Stimulated activated CD4-positive, alpha-beta T cell treated with anti-CD3 and anti-CD28 coated beads, Interleukin-2, amount 100 ng/mL, for 48 hours (primary cell): ENCODE measurements at places on chromosomes 11 and 22.

DNA sequence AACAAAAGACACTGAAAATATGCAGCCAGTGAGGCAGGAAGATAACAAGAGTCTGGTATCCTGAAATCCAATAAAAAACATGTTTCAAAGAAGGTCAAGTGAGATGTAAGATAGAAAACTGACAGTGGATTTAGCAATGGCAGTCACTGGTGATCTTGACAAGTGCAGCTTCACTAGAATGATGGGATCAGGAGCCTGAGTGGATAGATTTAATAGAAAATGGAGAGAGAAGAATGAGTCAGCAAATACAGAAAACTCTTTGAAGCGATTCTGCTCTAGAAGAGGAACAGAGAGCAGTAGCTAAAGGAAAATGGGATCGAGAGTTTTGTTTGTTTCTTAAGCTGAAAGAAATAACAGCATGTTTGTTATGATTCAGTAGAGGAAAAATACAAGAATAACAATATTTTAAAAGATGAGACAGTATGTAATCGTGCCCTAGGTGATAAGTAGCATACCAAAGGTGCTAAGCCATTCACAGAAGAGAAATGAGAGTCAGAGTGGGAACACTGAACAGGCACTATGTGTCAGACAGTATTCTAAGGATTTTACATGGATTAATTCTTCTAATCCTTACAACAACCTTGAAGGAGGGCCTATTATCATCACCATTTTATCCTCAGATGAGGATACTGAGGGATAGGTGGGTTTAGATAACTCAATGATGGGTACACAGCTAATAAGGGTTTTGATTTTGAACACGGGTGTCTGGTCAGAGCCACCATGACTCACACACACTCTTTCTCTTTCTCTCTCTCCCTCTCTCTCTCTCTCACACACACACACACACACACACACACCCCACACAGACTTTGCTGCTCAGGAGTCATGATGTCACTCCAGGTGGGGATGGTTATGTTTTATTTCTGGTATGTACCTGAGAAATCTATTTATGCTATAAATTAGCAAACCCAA, 36.3 kb downstream of the MRE11 start:
- no peak for DNase-seq

DNA sequence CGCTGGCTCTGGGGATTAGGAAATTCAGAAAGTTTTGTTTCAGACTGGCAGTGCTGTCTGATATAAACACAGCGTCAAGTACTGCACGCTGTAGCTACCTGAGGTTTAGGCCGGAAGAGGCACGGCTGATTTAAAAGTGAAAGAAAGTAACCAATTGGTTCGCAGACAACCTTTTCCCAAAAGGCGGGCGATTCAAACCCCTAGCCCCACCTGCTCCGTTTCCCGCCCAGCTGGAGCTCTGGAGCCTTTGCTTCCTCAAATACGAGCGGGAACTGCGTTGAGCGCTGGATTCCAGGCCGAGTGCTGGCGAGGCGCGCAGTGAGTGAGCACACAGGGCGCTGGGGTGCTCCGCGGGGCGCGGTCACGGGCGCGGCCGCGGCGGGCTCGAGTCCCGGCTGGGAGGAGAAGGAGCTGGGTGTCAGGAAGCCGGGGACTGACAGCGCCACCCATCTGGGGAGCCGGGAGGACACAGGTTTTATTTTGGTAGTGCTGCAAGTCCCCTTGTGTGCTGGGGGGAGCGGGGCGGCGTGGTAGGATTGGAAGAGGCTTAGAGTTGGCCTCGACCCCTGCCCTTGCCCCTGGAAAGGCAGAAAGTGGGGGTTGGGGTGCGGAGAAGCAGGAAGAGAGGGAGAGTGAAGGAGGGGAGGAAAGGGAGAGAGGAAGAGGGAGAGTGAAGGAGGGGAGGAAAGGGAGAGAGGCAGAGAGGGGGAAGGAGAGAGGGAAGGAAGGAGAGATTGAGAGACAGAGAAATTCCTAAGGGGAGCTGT, 2.1 kb downstream of the FAM111A start:
- peak; percentile 65 for DNase-seq

DNA sequence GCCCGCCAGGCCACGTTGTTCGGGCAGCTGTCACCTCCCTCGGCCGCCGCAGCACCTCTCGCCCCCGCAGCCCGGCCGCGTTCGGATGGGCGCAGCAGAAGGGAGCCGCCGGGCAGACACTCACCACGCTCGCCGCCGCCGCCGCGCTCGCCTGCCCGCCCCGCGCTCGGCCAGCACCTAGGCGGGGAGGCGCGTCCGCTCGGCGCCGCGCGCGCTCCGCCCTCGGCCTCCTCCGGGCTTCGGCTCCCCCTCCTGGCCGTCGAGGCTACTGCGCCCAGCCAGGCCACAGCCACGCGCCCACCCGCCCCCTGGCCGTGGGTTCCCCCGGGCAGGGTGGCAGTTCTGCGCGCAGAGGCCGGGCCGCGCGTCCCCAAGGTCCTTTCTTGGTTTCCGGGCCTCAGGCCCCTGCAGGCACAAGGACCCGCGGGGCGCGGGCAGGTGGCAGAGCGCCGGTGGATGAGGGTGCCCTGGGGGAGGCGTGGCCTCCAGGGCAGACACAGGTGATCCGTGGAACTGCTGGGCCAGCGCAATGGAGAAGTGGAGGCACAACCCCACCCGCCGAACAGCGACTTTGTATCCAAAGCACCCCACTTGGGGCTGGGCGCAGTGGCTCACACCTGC, at the start of gene SLC25A22:
Gene SLC25A22 (minus strand): TSS at position 189 of the 621 bp plus-strand sequence. CDS start 3,275 bp downstream, outside the sequence.
- DNase-seq, result peak; percentile 87

- no peak for DNase-seq
Measured at GRCh38 chr11:101436511-101437142, 147.2 kb downstream of the TRPC6 start.

DNA sequence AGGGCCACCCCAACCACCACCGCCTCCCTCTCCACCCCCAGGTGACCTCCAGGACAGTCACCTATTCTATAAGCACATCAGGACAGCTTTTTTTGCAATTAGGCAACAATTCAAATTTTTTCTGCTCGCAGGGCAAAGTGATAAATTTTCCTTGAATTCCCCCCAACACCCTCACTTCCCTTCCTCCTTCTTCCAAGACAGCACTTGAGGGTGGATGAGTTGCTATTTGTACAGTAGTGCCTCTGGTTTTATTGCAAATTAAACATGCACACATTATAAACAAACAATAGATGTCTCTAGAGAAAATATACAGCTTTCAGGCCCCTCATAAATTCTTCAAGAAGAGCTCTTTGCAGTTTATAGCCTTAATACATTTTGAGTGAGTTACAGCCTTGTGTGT, 80.9 kb upstream of the USP47 start:
- DNase-seq, result no peak

DNA sequence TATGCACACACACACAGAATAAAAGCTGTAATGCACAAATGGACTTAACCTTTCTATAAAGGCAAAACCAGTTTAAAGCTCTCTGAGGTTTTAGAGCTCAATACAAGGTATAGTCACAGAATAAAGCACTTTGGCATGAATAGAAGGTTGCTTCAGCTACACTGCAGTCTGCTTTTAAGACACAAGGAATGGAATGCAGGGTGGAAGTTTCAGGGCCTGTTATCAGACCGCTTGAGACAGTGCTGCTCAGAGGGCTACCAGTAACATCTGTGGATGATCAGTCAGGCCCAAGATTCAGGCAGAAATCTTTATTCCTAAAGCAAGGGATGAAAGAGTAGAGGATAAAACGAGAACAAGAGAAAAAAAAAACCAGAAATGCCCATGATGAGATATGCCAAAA, 46.7 kb downstream of the CD44 start:
- no peak for DNase-seq

DNA sequence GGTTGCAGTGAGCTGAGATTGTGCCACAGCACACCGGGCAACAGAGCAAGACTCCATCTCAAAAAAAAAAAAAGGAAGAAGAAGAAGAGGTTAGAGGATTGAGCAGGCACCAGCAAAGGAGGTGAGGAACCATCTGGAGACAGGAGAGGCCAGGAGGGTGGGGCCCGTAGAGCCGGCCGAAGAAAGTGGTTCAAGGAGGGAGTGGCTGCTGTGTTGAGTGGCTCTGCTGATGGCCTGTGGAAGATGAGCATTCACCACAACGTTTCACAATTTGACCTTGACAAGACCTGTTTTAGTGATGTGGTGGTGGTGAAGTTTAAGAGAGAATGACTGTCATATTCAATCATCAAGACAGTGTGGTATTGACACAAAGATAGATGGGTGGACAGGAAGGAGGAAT, 6.8 kb upstream of the CTSD start:
- DNase-seq, result no peak

- no peak for DNase-seq
Measured at GRCh38 chr22:20517422-20517821, 10.0 kb downstream of the MED15 start.

DNA sequence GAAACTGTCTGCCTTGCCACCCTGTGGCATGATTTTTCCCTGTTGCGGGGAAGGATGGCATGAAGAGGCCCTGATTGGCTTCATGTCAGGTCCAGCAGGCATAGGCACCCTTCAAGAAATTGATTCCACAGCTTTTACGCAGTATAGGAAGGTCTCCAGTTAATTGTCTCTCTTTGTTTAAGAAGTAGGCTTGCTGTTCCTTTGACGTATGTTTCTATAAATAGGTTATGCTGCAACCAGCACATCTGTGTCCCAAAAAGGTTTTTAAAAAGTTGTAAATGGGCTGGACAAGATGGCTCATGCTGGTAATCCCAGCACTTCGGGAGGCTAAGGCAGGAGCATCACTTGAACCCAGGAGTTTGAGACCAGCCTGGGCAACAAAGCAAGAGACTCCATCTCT, 62.6 kb downstream of the CD6 start:
- DNase-seq, result no peak

DNA sequence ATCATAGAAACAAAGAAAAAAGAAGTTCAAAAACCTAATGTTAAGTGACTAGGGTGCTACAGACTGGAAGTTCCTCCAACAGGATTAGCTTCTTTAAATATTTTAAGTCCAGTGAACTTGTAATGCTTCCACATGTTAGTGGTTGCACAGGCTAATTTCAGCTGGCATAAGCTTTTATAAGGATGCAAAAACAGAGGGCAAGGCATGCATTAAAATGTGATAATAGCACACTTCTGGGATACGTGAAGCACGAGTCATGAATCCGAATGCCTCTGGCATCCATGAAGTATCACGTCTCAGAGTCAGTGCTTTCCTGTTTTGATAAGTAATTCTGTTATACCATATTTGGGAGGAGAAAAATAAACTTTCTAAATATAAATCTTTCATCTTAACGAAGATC, 106.8 kb downstream of the DCDC1 start:
- no peak for DNase-seq

DNA sequence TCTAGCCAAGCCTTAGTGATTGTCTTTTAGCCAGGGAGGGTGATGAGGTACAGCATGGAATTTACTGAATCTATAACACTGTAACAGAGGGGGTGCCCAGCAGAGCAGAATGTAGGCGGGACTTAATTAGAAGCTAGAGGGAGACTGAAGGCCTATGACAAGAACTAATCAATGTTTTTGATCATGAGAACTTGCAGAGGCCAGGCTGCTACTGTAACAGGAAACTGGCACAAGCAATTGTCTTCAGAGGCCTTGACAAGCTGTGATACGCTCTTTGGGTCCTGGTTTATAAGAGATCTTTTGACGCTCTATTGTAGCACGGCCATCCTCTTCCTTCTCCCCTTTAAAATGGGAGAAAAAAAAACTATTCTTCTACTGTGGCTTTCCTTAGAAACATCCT, 1297.3 kb downstream of the JRKL start:
- DNase-seq, result no peak

DNA sequence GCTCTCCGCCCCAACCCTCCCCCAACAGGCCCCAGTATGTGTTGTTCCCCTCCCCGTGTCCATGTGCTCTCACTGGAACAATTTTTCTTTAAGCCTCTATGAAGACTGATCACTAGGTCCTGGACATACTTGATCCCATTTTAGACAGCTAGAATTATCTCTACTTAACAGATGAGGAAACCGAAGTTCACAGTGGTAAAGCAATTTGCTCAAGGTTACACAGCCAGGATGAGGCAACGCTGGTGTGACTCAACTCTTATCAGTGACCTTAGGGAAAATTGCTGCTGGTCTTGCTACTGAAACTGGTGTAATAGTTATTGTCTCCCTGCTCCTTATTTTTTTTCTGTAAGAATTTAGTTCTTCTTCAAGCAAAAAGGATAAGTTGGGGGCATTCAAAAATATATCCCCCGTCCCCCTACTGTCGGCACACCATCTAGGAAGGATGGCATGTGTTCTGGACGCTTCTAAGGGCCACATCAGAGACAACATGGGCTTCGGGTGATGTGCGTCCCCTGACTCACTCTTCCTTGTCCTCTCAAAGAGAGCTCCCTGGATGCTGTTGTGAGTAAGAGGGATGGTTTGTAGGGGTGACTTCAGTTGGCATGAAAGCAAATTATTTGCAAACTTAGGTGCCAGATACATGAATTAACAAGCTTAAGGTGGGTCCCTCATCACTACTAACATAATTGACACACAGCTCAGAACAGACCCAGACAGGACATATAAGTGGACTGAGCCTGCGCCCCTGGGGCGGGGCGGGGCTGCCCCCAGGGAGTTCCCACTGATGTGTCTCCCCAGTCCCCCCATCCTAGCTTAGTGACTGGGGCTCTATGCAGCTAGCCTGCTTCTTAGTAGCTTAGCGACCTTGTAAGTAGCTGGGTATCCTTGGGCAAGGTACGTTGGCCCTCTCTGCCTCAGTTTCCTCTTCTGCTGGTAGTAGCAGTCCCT, 23.6 kb upstream of the ALX4 start:
- no peak for DNase-seq

- no peak for DNase-seq
Measured at GRCh38 chr22:31603574-31603973, 58.4 kb downstream of the PISD start.

DNA sequence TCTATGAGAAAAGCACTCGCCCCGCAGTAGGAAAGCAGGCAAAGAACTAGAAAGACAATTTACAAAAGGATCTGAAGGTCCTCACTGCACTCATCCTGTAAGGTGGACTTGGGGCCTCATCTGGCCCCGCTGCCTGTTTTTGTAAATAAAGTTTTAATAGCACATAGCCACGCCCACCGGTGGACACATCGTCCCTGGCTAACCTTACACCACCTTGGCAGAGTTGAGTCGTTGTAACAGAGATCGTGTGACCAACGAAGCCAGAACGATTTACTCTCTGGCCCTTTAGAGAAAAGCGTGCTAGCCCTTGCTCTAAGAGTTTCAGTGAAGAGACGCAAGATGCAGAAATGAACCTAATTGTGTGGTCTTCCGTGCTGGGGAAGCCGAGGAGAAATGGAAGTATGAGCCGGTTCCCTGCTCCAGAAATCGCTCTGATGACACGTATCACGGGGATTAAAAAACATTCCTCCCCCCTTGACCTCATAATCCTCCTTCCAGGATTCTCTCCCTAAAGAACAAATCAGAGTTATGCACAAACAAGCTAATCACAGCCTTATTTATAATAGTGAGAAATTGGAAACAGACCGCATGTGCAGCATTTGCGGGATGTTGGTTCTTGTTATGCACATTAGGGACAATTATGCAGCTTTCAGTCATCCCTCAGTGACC, 80.1 kb downstream of the CDKN1C start:
- DNase-seq, result no peak

- no peak for DNase-seq
Measured at GRCh38 chr11:91981995-91982394, 242.6 kb upstream of the FAT3 start.

GRCh38 chr11:63917692-63918506, 935 bp upstream of the RCOR2 start:
- no peak for DNase-seq

GRCh38 chr22:37346505-37346895, 64.2 kb downstream of the CYTH4 start:
- DNase-seq, result no peak

- no peak for DNase-seq
Measured at GRCh38 chr11:59141673-59142460, 789 bp upstream of the FAM111A start.
